ENCODE measurements at places on chromosomes 3 and 15. TPM values are rescaled to one million over a fixed set of nuclear protein-coding genes. Genes with fewer than 3 reads are reported as not detected.

LYZL4 gene
- total RNA-seq = not detected

CCDC13 gene
- not detected for total RNA-seq

SLITRK3 gene
- total RNA-seq = not detected

P2RY1 gene
- not detected for total RNA-seq

PDCD10 gene
- total RNA-seq = 84.4 TPM

DPPA4 gene
- not detected for total RNA-seq

SLC6A1 gene
- not detected for total RNA-seq

Data from HepG2 (cell line).